ENCODE measurements at places on chromosomes 1 and 21.
A peak's percentile ranks its signal among the peaks of the same experiment; 100 is the strongest.

GRCh38 chr1:65434255-65434654 lies 13.8 kb downstream of the LEPR start:
- DNase-seq: no peak

GRCh38 chr1:18126616-18127015 lies 19.0 kb downstream of the IGSF21 start:
- DNase-seq: no peak

- DNase-seq: no peak
Measured at GRCh38 chr1:60895701-60896100, 186.7 kb upstream of the NFIA start.

DNA sequence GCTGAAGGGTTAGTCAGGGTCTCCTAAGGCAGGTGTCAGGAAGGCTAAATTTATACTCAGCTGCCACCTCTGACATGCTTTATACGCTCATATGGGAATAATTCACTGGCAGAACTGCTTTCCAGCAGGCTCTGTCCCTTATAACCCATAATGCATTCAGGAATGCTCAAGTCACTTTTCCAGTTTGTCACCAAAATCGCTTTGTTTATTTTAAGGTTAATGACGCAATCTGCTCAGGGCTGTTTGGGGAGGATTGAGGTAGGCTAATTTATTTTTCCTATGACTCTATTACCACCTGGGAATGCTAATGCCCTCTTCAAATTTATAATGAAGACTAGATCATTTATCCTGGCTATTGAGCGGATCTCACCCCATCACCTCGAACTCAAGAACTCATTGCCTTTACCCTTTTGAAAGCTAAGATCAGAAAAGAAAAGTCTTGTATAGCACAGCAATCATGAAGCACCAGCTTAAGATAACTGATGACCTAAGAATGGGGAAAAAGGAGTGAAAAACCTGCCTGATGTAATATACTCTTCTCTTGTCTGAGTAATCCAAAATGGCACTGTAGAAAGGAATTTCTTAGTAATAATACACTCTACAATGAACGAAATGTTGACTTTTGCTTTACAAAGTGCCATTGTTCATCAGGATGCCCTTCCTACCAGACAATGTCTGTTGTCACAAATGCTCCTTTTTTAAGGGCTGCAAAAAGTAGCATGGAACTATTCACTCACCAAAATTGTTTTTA lies 97.9 kb upstream of the EXO1 start:
- DNase-seq: no peak

- no peak for DNase-seq
Measured at GRCh38 chr1:10906866-10907519, 105.5 kb upstream of the TARDBP start.

DNA sequence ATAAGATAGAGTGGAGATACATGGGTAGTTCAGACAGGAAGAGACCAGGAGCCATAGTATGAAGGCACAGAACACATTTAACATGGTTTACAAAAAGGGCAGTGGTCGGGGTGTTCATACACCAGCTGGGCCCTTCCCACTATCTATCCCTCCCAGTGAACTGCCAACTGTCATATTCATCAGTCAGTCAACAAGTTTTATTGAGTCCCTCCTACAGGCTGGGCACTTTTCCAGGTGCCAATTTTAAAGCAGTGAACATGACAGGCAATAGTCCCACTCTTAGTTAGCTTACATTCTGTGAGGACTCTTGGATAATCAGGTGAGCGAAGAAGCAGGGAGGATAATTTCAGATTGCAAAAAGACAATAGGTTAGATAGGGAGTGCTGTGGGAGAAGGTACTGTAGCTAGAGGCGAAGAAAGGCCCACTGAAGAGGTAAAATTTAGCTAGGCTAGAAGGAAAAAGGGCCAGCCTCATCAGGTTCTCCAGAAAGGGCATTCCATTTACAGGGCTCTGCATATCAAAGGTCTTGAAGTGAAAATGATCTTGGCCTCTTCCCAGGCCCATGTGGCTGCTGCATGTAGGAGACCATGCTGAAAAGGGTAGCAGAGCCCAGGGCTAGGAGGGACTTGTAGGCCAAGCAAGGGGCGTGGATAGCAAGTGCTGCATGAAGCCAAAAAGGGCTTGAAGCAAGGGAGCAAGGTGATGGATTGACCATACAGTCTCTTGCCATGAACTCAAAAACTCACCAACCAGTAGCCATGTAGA lies 274.7 kb upstream of the SNX7 start:
- DNase-seq: no peak

GRCh38 chr21:36704281-36704957 lies 5.5 kb downstream of the SIM2 start:
- DNase-seq: no peak

- DNase-seq: no peak
Measured at GRCh38 chr1:218711884-218712674, 366.9 kb downstream of the TGFB2 start.

GRCh38 chr1:53295726-53296116 lies 32.1 kb downstream of the LRP8 start:
- DNase-seq: no peak

DNA sequence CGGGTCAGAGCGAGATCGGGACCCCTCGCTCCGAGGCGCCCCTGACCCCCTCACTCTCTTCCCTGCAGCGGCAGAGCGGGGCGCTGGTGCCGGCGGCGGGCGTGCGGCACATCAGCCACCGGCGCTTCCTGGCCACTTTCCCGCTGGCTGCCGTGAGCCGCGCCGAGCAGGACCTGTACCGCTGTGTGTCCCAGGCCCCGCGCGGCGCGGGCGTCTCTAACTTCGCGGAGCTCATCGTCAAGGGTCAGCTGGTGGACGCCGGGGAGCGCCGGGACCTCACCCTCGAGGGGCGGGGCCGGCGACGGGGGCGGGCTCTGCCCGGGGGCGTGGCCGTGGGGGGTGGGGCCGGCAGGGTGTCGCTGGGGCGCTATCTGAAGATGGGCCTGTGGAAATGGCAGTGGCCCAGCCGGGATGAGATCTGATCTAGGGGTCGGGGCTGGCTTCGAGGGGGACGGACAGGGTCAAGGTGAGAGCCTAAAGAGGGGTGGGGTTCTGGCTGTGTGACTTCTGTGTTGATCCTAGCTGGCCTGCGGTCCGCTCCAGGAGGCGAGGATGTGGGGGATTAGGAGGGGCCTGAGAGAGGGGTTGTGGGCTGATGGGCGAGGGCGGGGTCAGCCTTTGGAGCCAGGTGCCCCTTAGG lies 23.6 kb downstream of the PTPRU start:
- DNase-seq: peak; percentile 37

DNA sequence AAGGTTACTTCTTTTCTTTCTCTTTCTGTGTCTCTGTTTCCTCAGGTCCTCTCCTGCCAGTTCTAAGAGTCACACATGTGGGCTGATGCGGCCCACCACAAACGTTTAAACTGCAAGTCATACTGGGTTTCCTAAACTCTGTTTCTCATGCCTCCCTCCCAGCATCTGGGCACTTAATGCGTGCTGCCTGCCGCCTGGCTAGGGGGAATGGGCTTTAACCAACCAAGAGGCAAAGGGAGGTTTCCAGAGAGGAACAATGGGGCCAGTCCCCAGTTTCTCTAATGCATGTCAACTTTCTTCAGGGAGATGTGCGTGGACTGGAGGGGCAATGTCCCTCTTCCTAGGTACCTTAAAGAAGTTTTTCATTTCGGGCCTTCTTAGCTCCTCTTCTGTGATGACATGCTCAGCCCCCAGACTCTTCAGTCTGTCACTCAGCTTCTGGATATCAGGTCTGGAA lies 19.9 kb upstream of the SRSF4 start:
- no peak for DNase-seq

- no peak for DNase-seq
Measured at GRCh38 chr1:46646331-46646730, 21.8 kb downstream of the ATPAF1 start.

DNA sequence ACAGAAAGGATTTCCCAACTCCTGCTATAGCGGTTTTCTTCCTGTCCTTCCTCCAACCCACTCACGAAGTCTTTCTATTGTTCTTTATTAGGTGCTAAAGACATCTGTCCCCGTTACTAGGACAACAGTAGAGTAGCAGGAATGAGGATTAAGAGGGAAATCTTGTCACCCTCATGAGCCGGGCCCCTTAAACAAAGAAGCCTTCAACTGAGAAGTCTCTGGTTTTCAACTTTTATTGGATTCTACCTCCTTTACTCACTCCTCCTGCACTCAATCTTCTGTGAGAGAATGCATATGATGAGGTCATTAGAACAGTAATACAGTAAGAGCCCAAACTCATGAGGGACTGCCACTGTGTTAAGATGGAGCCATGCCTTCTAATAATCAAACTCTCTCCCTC lies 206.3 kb downstream of the OMA1 start:
- DNase-seq: no peak

DNA sequence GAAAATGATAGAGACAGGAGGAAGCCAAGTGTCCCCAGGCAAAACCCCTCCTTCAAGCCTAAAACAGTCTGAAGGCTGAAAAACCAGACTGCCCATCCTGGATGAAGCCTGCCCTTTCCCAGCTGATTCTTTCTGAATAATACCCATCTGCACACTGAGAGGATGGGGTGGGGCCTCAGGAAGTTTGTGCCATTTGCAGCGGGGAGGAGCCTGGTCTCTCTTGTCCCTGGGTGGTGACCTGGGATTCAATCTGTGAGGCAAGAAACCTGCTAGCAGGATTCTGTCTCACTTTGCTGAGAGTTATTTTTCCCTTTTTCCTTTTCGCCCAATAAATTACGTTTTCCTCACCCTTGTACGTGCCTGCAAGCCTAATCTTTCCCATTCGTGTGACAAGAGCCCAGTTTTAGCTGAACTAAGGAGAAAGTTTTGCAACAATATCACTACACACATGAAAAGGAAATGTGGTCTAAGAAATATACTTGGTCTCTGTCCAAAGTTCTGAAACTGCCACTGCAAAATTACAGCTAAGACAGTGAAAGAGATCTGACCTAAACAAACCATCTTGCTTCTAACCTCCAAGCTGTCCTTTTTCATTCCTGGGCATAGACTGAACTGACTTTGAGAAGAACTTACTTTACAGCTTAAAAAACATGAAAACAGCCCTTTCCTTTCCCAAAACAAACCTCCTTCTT lies 105.0 kb downstream of the COP1 start:
- DNase-seq: no peak

DNA sequence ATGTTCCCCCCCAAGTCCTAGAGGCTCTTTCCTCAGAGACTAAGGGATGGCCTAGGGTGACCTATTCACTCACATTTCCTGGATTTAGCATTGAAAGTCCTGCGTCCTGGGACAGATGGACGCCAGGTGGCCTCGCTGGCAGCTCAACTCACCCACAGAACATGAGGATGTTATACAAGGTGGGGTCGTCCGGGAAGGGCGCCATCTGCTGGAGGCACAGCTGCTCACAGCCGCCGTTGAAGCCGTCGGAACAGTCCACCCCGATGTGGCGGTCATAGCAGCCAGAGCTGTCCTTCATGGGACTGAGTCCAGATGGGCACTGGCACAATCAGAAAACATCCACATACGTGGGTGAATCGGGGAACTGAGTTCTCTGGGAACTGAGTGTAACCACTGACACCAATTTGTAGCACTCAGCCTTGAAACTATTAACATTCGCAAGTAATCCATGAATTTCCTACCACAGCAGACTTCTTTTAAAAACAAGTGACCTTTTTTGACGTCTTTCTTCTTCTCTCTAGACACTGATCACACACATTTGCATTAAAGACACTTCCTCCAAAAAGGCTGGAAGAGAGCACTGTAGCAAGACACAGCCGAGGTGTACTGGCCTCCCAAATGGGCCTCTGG lies 215.4 kb downstream of the ASTN1 start:
- no peak for DNase-seq

DNA sequence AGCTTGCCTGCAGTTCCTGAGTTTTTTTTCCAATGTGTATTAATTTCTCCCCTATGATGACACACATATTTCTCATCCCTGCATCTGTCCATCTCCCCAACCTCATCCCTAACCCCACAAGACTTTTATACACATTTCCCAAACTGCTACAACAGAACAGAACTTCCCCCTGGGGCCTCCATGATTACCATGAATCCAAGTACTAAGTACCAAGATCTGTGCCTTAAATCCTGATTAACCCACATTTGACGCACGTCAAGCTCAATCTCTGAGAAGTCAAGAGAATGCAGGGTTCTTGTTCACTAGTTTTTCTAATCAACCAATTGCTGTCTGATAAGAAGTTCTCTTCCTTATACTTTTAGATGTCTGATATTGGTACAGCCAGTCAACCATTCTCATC lies 9.7 kb downstream of the HMGN1 start:
- DNase-seq: no peak

GRCh38 chr1:75134647-75135572 lies 722 bp downstream of the LHX8 start:
- no peak for DNase-seq

DNA sequence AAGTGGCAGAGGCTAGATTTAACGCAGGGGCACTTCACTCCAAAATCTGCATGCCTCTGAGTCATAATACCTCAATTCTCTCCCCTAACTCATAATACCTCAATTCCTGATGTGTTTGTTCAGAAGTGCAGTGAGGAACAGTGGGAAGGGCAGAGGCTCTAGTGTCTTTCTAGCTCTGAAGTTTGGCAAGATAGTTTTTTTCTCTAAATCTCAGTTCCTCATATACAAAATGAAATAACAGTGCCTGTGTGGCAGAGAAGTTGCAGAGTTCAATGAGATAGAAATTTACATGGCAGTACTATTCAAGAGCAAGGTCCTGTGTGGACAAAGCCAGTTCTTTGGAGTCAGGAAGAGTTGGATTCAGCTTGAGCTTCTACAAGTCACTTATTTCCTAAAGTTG lies 9.8 kb downstream of the JUN start:
- DNase-seq: no peak

DNA sequence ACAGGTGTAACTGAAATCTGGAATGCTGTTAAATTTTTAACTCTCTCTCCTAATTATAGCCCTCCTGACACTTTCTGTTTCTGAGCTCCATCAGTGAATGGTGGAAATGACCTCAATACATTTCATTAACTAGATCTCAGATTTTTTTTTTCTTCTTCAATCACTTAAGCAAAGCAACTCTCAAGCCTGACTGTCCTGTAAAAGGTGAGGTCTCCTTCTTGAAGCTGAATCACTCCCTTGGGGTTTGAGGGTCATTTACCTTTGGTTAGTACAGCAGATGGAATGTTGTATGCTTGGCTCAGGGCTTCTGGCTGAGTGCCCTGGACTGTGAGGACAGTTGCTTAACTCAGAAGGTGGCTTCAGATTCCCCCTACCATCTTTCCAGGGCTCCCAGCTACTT lies 518.7 kb downstream of the PTPRC start:
- no peak for DNase-seq

DNA sequence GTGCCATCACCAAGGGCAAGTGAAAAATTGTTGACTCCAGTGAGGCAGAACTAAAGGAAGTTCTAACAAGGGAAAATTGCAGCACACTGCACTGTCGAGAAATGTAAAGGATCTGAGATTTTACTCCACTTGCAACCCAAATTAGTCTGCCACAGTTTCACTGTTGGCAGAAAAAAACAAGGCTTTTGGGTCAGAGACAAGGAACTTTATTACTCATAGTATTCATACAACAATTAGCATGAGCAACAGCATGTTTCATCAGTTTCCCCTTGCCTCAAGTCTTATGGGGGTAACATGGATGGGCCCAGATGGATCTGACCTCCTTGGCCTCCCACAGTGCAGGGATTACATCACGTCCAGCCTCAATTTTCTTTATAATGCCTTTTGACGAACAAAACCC lies 125.3 kb downstream of the LTN1 start:
- no peak for DNase-seq

GRCh38 chr1:226078374-226078773 lies 15.9 kb downstream of the H3-3A start:
- DNase-seq: no peak

- no peak for DNase-seq
Measured at GRCh38 chr1:211643324-211644212, 31.9 kb downstream of the NEK2 start.

Measured in stimulated activated CD4-positive, alpha-beta T cell treated with anti-CD3 and anti-CD28 coated beads, Interleukin-15, amount 100 ng/mL, for 1 hour (primary cell).